ENCODE measurements at places on chromosomes 2 and 18.

DNA sequence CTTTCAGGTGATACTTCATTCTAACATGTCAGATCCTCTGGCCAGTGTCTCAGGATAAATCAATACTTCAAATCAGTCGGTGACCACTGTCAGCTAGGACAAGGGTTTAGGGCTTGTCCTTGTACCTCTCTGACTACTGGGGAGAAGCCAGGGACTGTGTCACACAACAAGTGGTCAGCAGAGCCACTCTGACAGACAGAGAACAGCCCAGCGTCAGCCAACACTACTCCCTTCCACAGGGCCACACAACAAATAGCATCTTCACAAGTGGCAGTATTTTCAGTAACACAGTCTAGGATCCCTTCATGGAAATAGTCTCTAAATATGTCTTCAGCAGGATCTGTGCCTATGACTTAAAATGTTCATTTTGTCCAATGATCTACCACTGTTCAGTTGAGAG is 14.2 kb downstream of the FLACC1 start:
- no peak for DNase-seq

GRCh38 chr2:235766278-235766677 is 272.4 kb downstream of the AGAP1 start:
- peak; percentile 9 for DNase-seq

GRCh38 chr2:182559623-182560022 is 132.8 kb upstream of the PDE1A start:
- no peak for DNase-seq

DNA sequence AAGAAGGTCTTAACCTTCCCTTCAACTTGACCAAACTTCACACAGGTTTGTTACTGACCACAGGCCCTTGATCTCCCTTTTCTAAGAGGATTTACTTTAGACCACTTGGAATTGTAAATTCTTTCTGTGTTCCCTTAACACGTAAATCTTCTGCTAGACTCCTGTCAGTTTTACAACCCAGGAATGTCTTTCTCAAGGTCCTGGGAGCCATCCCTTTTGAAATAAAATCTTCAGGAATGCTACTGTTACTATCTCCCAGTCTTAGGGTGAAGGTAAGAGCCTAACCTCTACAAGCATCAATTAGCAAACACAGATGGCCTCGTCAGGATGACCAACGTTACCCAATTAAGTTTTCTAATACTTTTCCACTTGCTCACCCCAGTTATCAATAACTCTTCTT is 182.7 kb downstream of the NRXN1 start:
- DNase-seq = no peak

GRCh38 chr2:218999021-218999880 is 6.0 kb upstream of the CRYBA2 start:
- DNase-seq = no peak

DNA sequence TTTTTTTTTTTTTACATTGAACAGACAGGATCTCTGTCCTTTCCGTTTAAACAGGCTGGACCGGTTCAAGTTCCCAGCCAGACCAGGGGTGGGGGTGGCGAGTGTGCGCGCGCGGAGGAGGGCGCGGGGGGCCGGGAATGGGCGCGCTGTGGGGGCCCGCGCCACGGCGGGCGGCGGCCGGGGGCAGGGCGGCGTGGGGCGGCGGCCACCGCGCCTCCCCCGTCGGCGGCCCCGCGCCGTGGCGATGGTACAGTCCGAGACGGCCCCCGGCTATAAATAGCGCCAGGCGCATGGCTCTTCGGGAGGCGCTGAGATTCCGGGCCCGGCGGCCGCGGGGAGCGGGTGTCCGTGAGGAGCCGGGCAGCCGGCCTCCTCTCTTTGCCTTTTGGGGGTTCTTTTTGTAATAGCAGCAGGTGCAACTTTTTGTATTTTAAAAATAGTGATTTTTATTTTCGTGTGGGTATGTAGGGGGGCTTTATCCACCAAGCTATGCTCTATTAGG is 430 bp upstream of the CELF4 start:
- DNase-seq = no peak

DNA sequence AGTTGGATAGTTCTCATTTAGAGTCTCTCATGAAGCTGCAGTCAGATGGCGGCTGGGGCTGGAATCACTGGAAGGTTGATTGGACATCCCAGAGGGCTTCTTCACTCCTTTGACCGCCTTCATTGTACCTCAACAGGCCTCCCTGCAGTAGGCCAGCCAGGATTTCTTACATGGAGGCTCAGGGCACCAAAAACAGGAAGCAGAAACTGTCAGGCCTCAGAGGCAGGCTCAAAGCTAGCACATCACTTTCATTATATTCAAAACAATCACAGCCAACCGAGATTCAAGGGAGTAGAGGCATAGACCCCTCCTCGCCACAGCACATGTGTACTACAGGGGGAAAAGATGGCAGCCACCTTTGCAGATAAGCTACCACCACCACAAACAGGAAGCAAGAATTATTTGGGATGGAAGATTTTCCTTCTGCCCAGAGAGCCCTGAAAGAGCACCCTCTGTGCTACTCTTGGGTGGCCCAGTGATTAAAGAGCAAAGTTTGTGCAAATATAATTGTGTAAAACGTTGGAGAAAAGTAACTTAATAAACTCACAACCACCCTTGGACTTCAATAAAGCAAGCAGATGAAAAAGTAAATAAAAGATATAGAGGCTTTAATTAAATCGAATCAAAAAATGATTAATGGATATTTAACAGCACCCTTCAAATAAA is 155.3 kb downstream of the GFPT1 start:
- DNase-seq = no peak

- DNase-seq = no peak
These were observed 76.2 kb downstream of the KIAA2012 start for GRCh38 chr2:202149155-202149762.

- DNase-seq = no peak
These were observed 194.0 kb downstream of the ZFP36L2 start for GRCh38 chr2:43032213-43033015.

DNA sequence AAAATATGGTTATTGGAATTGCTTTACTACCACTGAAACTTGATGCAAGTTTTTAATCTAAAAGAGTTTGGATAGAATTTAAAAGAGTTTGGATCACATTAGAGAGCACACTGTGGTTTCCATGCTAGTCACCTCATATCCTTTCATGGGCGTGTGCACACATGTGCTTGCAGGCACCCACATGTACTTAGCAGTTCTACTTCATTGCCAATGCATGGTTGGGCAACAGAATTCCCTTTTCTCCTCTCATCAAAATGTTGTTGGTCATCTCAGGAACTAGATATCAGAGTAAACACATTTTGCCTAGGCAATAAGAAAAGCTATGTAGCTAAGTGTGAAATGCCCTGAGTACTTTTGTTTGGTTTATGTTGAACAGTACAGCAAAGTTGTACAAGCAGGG is 254.1 kb upstream of the RASGRP3 start:
- no peak for DNase-seq

DNA sequence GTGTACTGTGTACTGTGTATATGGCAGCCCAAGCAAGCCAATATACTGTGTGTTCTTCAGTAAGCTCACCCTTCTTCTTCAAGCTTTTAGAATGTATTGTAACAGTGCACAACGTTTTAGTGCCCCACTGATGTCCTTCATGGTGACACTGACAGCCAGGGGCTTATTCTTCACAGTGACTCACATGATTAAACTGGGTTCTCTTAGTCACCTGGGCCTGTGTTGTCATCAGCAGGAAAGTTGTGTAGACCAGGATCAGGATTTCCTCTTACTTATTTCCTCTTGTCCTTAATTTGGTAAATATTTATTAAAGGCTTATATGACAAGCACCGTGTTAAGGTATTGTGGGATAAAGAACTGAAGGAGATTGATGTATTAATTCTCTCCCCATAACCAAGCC is 67.9 kb upstream of the THOC1 start:
- peak; percentile 32 for DNase-seq

- no peak for DNase-seq
These were observed 2.9 kb downstream of the CTLA4 start for GRCh38 chr2:203870481-203870880.

DNA sequence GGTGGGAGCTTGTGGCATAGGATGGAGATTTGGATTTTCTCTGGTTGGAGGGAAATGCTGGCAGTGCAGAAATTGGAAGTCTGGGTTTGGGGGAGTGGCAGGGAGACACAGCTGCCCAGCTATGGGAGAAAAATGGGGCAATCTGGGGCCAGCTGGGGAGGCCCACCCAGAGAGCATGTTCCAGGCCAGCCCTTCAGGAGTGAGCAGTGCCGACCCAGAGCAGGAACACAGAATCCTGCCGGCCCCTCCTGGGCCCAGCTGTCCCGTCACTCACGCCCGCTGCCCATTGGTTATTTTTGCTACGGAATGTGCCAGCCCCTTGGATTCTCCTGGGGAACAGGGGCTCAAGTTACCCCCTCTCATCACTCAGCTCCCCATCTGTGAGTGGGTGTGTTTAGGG is 4.9 kb downstream of the SPEG start:
- DNase-seq = no peak

GRCh38 chr2:133077269-133077822 is 407.3 kb upstream of the LYPD1 start:
- no peak for DNase-seq

DNA sequence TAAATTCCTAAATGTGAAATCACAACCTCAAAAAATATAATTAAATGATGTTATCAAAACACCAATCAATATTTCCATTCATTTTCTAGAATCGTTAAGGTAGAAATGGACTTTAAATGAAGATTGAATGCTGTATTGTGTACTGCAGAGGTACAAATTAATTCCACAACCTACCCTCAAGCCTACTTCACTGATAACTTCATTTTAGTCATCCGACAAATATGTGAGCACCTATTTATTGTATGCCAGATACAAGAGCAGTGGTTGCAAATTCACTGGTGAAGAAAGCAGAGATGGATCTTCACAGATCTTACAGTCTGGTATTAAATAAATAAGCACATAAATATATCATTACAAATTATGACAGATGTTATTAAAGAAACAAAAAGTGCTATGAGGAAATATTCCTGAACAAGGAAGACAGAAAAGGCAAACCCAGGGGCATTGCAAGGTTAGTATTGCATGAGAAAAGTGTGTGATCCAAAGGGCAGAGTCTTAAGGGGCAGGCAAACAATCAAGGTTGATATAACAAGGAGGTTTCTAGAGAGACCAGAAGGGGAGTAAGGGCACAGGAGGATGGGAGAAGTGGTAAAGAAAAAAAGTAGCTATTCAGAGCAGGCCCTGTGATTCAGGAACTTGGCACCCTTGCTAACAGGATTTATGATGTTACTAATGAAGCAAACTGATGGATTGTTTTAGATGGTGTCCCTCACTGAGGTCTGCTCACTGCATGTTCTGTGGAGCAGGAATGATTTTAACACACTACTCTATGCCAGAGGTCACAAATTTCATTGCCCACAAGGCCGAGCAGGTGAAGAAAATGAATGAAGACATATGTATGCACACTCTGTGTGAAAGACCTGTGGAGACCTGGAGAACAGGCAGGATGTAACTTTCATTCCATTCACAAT is 128.0 kb upstream of the CCDC150 start:
- no peak for DNase-seq

- DNase-seq = peak; percentile 40
These were observed 2.3 kb upstream of the ALKAL2 start for GRCh38 chr2:290090-290722.

DNA sequence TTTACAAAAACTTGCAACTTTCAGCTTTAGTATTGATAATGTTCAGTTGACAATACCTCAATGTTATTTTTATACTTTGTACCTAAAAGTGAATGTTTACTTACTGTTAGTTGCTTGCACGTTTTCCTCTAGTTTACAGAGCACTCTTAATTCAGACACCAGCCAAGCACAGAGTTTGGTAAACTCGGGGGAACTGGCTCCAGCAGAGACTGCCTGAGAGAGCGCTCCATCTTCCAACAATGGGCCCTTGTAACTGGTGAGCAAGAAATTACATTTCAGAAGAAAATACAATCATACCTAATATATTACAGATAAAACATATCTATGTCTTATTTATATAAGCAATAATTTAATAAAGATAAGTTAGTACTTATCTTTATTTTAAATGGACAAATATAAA is 3.7 kb downstream of the FAM98A start:
- DNase-seq = no peak

- DNase-seq = peak; percentile 34
These were observed 131.4 kb downstream of the ACOXL start for GRCh38 chr2:110863726-110864125.

GRCh38 chr2:177754492-177754873 is 318.1 kb downstream of the PDE11A start:
- no peak for DNase-seq

DNA sequence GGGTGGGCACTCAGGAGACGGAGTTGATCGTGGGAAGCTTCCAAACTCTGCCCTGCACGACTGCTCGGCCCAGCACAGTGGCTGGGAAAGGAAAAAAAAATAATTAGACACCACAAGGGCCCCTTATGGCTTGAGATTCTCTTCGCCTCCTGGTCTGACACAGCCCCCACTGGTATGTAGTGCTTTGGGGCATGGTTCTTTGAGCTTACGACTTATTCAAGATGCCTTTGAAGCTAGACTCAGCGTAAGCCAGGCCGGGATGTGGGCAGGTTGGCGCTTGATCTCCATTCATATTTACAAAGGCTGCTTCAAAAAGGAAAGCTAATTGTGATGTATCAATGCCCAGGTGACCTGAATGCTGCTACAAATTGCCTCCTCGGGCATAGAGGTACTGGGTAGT is 50.5 kb downstream of the CXCR4 start:
- no peak for DNase-seq

DNA sequence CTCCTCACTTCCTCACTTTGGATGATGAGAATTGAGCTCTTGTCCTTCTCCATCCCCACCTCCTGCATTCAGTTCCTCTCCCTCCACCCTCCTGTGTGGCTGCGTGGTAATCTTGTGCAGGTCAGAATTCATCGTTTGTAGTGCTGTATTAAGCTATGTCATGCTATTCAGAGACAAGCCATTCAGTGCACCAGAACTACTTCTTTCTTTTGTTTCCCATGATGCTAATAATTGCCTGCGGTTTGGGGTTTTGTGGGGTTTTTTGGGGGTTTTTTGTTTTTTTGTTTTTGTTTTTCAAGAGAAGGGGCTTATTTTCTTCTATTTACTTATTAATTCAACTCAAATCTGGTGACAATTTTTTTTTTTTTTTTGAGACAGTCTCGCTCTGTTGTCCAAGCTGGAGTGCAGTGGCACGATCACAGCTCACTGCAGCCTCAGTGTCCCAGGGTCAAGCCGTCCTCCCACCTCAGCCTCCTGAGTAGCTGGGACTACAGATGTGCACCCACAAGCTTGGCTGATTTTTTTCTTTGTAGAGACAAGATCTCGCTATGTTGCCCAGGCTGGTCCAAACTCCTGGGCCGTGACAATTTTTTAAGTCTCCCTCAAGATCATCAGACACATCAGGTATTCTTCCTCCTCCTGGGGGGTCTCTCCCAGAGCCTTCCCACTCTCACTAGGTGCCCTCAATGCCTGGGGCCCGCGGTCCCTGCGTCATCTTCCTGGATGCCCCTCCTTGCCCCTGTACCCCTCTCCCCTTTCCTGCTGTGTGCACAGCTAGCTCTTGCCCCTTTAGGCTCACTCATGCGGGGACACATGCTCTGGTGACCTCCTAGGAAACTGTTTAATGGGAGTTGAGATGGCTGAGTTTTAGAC is 37.8 kb downstream of the MAL start:
- no peak for DNase-seq

DNA sequence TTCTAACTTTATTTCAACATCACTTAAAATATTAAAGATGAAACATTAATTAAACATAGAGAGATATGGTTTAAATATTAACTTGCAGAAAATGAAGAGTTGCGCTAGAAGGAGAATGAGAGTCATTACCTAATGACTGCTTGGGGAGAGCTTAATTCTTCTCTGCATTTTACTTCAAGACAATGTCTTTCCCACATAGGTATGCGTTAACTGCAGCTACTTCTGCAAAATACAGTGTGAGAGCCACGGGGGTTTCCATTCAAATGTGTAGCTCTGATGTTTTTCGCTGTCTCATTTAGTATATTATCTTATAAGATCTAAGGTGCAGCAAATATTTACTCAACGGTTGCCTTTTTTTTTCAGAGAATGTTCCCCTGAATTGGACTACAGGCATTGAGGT is 126.7 kb downstream of the TMX3 start:
- DNase-seq = no peak
